ENCODE measurements at places on chromosomes 3 and 15.

GRCh38 chr3:197149528-197149927 is 119.9 kb upstream of the MELTF start:
- no peak for DNase-seq

DNA sequence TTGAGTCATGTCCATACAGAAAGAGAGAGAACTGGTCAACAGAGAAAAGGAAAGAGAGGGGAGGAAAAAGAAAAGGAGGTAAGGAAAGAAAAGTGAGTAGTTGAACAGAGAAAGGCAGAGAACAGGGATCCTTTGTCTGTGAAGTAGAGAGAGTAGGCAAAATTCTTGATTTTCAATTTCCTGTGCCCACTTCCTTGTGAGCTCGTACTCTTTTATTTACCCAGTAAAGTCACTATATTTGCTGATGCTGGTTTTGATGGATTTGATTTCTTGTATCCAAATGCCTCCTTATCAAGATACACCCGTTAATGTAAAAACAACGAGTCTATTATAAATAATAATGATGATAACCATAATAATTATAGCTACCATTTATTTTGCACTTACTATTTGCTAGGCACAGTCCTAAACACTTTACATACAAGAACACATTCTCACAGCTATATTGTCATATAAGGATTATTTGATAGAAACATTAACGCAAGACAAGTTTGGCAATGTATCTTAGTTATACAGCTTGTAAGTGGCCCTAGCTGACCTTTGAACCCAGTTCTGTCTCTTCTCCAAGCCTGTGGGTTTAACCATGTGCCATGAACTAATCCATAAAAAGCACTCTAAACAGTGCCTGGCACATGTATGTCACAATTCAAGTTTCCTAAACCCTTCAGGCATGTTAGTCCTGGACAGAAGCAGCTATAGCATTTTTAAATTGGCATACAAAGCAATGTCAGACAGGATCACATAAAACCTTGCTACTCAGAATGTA is 6.7 kb upstream of the P2RY1 start:
- no peak for DNase-seq

GRCh38 chr15:37586011-37586583 is 348.3 kb upstream of the TMCO5A start:
- DNase-seq, result no peak

- no peak for DNase-seq
Measured at GRCh38 chr3:41073190-41073589, 126.1 kb upstream of the CTNNB1 start.

- no peak for DNase-seq
Measured at GRCh38 chr3:45332901-45333407, 55.4 kb upstream of the LARS2 start.
